ENCODE measurements at places on chromosomes 5 and 9.
A peak's percentile ranks its signal among the peaks of the same experiment; 100 is the strongest.

DNA sequence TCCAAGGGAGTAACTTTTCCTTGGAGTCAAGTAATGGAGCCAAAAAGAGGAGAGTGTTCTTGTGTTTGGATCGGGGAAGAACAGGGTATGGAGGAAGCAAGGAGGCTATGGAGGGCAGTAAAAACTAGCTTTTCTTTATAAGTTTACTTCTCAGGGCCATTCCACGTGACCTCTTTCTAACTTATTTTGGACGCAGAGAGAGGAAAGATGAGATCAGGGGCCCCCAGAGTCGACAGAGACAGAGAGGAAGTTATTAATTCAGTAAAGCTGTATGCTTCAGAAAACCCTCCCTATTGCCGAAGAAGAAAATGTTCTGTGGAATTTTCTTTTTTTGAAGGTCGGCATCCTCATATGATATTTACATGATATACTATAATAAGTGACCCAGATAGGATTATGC is 233.8 kb upstream of the MPDZ start:
- DNase-seq = no peak

DNA sequence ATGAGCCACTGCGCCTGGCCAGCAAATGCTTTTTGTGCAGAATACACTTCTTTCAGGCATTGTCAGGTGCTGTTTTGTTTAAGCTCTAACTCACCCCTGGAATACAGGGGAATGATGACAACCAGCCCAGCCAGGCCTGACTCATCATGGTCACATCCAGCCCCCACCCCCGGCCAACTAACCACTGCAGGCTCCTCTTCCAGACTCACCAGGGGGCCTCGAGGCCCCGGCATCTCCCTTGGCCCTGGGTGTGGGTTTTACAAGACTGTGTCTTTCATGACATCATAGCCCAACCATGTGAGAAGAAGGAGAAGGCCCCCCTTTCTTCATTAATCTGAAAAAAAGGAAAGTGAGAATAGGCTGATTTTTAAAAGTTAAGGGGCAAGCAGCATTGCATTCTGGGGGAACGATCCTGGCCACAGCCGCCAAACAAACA is 35.5 kb downstream of the OLFML2A start:
- peak; percentile 73 for DNase-seq

- no peak for DNase-seq
Measured at GRCh38 chr5:139021346-139021745, 146.2 kb upstream of the LRRTM2 start.

DNA sequence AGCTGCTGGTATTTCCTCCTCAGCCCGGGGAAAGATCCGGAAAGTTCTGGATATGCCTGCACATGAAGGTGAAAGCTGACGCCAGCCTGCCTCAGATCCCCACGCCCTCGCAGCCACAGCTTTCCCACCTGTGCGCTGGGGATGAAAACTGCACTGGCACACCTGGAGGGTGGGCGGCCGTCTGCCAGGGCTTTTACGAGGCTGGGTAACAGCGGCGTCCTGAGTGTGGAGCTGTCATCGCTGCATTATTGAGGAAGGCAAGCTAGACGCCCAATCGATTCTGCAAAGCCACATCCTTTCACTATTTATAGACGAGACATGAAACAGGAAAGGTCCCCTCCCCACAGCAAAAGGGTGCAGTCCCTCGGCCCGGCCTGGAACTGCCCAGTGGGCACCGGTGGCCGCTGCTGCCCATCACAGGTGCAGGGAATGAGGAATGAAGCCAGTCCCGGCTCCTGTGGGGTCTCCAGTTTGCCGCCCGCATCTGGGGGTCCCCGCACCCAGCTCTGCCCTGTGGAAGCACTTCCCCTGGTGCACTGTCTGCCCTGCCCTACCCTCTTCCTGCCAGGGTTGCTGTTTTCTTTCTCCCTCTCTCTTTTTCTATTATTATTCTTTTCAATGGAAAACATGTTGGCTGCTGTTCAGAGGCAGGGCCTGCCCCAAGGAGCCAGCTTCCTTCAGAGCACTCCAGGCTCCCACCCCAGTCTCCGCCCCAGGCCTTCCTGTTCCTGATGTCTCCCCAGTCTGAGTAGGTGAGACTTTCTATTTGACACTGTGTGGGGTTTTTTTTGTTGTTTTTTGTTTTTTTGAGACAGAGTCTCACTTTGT is 7.0 kb downstream of the NOTCH1 start:
- no peak for DNase-seq

- DNase-seq = no peak
Measured at GRCh38 chr9:530681-531080, 310.8 kb upstream of the DMRT1 start.

DNA sequence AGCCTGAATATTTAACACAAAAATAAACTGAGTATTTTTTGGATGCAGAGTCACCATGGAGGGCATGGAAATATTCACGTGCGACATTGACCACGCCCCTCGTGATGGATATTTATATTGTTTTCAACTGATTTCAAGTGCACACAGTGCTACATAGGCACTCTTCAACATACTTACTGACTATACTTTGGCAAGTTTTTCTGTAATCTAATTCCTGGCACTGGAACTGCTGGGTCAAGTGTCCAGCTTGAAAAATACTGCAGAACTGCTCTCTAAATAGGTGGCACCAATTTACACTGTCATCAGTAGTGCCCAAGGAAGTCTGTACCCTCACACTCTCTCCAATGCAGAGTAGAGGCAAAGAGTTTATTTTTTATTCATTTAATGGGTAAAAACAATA is 65.1 kb downstream of the FBN2 start:
- DNase-seq = no peak

DNA sequence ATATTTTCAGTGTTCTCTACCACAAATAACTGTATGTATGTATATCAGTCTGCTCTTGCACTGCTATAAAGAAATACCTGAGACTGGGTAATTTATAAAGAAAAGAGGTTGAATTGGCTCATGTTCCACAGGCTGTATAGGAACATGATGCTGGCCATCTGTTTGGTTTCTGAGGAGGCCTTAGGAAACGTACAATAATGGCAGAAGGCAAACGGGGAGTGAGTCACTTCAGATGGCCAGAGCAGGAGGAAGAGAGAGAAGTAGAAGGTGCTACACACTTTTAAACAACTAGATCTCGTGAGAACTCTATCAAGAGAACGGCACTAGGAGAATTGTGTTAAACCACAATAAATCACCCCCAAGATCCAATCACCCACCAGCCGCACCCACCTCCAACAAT is 121.7 kb downstream of the ADAMTS6 start:
- no peak for DNase-seq

GRCh38 chr5:63553073-63553472 is 409.2 kb downstream of the HTR1A start:
- DNase-seq = no peak

GRCh38 chr9:18189871-18190670 is 283.9 kb upstream of the ADAMTSL1 start:
- no peak for DNase-seq
